CMK (cell line): ENCODE measurements at places on chromosomes 7 and 10.

DNA sequence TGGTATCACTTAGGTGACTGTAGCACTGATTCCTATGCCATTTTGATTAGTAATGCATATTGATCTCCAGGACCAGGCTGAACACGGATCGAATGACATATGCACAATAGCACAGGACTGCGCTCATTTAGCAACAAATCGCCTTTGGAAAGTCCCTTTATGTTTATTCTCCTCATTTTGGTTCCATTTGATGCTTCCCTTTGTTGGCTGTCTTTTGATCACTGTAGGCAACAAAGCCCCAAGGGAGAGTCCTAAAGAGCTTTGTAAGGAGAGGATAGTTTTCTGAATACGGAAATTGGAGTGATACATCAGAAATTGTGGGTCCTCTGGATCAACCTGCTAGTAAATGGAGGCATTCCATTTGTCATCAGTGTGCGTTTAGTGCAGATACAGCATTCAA, 1111.4 kb downstream of the SORCS1 start:
- DNase-seq = no peak

GRCh38 chr10:47330804-47331203, 8.6 kb downstream of the GDF2 start:
- DNase-seq = no peak

GRCh38 chr10:77842652-77843212, 83.8 kb downstream of the DLG5 start:
- DNase-seq = no peak

DNA sequence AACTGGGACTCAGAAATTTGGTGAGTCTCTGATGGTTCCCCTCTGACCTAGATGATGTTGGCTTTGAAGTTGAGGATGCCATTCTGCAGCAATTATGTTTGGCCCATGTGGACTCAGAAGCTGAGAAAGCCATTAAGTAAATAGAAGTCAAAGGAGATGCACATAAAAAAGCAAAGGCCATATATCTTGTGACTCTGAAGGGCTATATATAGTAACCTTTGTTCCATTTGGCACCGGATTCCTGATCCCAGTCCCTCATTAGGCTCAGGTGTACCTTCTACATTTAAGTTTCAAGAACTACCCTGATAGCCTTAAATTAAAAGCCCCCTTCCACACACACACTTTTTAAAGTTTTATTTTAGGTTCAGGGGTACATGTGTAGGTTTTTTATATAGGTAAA, 50.0 kb upstream of the PDK4 start:
- DNase-seq = no peak

GRCh38 chr7:118777308-118777707, 552.8 kb downstream of the ANKRD7 start:
- DNase-seq = no peak
